ENCODE measurements at places on chromosomes 4 and X.

- no peak for DNase-seq
Measured at GRCh38 chr4:120691106-120691505, 231.4 kb downstream of the PRDM5 start.

DNA sequence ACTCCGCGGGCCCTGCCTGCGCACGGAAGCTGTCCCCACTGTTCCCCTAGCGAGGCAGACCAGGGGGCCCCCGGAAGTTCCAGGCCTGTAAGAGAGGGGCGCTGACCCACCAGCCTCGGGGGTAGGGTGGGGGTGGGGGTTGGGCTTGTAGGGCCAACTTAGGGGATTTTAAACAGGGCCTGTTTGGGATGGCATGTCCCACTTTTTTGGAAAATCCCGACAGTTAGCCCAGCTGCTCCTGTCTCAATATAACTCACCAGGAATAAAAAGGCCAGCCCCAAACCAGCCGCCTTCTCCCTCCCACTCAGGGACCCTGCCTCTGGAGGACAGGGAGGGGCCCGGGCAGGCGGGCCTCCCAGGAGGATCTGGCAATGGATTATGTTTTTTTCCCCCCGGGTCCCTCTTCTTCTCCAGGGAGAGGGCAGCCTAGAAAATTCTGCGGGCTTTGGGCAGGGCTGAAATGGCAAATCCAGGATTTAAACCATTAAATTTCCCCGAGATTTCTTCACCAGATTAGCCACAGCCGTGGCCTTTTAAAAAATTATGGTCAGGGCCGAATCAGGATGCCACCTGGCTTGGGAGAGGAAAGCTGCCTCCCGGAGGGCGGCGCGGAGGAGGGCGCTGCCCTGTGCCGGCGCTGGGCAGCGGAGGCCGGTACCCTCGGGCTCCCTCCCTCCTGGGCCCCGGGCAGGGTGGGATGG, 957 bp downstream of the PPP2R2C start:
- no peak for DNase-seq

DNA sequence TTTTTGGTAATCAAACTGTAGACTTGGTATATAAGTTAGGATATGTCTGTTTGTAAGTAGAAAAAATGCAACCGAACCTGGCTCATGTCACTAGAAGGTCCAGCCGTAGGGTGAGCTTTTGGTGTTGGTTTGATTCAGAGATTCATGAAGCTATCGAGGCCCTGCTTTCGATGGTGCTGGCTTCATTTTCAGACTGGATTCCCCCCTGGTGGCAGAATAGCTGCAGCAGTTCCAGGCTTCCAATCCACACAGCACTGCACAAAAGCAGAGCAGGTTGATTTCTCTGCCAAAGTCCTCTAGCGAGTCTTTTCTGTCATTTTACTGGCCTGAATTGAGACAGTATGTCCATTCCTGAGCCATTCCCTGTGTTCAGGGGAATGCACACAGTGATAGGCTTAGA, 33.1 kb downstream of the PDK3 start:
- DNase-seq: no peak

DNA sequence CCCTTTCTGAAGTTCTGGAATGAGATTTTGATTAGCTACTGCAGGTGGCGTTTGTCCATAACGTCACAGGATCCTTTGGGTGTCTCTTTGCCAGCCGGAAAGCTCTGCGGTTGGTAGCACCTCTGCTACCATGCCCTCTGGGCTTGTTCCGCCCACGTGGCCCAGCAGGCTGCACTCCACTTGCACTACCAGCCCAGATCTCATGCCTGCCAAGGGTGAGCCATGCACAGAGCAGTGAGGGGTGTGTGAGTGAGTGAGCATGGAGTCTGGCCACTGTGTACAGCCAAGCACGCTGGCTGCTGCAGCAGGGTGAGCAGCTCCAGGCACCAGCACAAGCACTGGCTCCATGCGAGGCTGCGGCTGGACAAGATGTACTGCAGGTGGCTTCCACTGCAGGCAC, 6.6 kb upstream of the HNRNPD start:
- DNase-seq: no peak

DNA sequence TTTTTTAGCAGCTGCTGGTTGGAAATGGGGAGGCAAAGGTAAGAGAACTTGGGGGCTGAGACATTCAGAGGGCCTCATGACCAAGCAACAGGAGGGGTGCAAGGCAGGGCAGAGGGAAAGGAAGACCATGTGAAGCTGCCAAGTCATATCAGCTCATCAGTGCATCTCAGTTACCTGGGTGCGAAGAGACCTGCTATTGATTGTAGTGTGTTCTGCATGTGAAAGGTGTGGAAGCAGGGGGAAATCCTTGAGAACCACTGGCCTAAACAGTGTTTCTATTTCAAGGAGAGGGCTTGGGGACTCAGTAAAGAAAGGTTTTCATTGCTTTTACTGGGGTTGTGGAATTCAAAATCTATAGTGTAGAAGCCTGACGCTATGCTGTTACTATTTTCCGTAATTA, 47.1 kb upstream of the EDA start:
- DNase-seq: no peak

DNA sequence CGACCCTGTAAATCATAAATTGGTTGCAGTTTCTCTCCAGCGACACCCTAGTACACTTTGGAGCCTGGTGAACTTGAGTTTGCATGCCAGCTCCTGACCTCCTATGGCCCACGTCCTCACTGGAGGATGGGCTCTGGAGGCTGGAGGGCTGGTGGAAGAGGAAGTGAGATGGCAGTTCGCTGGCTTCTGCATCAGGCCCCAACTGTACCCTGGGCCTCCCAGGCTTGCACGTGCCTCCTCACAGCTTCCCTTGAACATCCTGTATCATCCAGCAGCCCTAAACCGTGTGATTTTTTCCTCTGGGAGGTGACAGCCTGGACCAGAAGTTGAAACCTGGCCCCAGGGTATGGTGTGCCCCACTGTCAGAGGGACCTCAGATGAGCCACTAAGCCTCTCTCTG, 78.5 kb downstream of the HTRA3 start:
- no peak for DNase-seq
